ENCODE measurements at places on chromosomes 11 and 22.
A peak's percentile ranks its signal among the peaks of the same experiment; 100 is the strongest.

- no peak for DNase-seq
Measured at GRCh38 chr11:100557830-100558611, 129.1 kb upstream of the ARHGAP42 start.

- no peak for DNase-seq
Measured at GRCh38 chr11:19116276-19116970, 545 bp upstream of the ZDHHC13 start.

DNA sequence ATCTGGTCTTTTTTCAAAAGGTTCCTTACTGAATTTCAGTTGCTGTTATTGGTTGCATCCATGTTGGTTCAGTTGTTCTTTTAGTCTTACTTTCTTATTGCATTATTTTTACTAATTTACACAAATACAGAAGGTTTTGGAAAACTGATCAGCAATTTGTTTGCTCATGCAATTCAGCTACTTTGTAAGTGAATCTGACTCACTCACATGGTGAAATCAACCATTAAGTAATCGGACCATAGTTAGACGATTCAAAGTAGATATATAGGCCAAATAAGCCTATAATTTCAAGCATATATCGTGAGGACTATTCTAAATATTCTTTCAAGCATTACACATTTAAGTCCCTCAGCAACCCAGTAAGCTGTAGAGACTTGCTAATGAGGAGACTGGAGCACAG, 41.7 kb downstream of the CCDC83 start:
- no peak for DNase-seq

GRCh38 chr11:121999651-122000050, 116.4 kb downstream of the BLID start:
- DNase-seq: no peak

GRCh38 chr11:45094958-45095690, 51.3 kb upstream of the PRDM11 start:
- DNase-seq: no peak

DNA sequence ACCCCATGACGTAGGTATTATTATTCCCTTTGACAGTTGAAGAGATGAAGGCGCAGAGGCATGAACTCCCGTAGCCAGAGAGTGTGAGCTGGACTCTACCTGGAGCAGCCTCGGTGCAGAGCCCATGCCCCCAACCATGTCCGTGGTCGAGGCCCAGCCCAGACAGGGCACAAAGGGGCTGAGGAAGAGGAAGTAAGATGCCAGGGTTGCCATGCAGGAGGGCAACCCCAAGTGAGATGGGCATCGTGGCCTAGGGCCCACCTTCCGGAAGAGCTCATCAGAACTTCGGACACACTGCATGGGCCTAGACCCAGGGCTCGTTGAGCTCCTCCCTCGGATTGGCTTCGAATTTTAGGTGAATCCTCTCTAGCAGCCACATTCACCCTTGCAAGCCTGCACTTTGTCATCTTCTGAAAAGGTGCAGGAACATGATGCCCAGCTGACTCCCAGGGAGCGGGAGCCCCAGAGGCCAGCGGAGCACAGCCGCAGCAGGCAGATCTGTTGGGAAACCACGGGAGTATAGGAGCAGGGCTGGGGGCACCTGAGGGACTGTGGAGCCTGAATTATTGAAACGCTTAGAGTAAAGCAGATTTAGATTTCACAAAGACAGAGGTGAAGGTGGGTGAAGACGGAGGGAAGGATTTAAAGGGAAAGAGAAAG, 29.0 kb upstream of the JAM3 start:
- peak; percentile 61 for DNase-seq

GRCh38 chr11:17257196-17257595, 19.3 kb upstream of the NUCB2 start:
- no peak for DNase-seq

DNA sequence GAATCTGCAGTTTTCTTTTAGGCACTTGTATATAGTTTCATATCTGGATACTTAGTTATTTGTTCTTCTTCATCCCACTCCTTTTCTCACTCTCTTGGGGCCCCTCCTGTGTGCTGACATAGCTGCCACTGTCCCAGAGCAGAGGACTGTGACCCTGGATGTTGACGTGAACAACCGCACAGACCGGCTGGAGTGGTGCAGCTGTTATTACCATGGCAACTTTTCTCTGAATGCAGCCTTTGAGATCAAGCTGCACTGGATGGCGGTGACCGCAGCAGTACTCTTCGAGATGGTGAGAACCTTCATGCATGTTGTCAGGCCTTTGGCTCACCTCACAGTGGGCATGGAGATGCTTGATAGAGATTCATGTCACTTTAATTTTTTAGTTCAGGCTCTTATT, 50.9 kb upstream of the YWHAH start:
- peak; percentile 52 for DNase-seq

DNA sequence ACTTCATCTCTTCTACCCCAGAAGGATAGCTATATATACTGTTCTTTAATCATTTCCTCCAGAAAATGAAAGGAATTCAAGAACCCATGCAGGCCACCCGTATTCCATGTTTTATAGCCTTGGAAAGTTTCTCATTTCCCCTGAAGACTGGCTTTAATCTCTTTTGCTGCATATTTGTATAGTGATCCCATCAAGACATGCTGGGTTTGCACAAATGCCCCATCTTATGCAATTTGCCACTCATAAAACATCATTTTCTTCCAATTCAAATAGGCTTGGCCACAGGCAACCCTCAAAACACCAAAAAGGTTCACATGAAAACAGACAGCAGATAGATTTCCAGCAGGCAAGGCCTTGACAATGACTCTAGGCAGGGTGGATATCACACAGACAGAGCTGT, 28.3 kb upstream of the APOA1 start:
- DNase-seq: no peak

DNA sequence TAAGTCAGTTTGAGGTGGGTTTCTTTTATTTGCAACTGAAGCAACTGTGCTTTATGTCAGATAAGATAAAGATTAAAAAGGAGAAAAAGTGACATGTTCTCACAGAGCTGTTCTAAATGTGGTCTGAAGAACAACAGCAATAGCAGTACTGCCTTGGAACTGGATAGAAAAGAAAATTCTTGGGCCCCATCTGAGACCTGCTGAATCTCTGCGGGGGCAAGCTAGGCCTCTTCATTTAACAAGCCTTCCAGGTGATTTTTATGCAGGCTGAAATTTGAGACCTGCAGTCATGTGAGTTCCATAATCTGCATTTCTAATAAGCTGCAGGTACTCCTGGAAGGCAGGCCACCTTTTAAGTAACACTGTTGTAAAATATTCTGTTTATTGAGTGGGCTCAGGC, 91.4 kb upstream of the CTSC start:
- DNase-seq: no peak

DNA sequence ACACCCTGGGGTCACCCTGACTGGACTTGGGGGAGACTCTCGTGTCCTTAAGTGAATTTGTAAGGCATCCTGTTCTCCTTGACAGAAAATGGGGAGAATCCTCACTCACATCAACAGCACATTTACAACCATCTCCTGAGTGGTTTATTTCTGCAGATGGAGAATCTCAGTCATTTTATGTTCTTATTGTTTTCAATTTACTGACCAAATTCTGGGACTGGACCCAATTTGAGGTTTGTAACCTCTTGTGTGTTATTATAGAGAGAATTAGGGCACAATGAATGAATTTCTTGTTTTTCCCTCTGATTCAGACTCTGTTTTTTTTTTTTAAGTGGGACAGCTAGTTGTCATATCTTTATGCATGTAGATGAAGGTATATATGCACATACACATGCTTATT, 104.9 kb downstream of the ADAMTS15 start:
- DNase-seq: no peak

DNA sequence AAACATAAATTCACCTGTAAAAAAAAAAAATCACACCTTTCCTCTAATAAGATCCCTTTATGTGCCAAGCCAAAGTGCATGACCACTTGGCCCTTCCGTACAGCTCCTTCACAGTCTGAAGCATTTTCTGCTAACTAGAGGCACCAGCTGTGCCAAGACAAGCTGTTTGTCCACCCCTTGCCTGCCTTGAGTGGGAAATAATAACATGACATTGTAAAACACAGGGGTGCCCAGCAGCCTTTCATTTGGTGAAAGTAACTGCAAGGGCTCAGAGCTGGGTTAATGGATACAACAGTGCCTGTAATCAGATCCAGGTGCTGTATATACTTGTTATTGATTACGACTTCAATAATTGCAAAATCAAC, 59.2 kb downstream of the DDIAS start:
- DNase-seq: no peak

DNA sequence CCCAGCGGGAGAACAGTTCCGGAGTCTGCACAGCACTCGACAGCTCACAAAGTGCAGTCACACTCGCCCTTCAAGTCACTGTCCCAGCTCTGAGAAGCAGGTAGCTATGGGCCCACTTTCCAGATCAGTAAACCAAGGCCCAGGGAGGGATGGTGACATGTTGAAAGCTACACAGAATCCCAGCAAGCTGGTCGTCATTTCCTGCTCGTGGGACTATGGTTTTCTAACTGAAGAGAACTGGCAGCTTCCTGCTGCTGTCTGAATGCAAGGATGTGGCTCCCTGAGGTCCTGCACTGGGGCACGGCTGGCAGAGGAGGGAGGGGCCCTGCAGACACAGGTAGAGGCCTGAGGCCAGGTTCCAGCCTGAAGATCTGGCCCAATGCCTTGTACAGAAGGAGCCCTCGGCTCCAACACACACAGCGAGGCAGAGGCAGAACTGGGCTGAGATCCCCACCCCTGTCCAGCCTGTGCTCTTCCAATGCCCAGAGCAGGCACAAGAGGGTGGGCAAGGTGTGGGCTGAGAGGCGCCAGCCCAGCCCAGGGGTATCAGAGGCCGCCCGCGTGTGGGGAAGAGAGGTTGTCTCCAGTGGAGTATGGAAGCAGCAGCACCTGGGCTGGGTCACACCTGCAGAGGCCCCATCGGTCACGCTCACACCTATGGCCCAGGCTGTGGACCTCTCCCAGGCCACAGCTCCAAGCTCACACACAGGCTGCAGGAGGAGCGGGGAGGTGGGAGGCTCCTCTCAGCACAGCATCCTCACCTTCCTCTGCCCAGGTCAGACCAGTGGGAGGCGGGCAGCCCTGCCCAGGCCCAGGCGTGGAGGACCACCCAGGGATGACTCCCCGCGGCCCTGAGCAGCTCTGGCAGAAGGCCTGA, 119.2 kb downstream of the PHF21B start:
- DNase-seq: no peak

Data from posterior cingulate gyrus (tissue), 11 donors.